CD8-positive, alpha-beta T cell (primary cell): ENCODE measurements at places on chromosomes 2 and 18.

- no peak for DNase-seq
Measured at GRCh38 chr2:178863856-178864620, 56.8 kb upstream of the TTN start.

GRCh38 chr2:10842506-10842905 lies 29.9 kb upstream of the PDIA6 start:
- no peak for DNase-seq

DNA sequence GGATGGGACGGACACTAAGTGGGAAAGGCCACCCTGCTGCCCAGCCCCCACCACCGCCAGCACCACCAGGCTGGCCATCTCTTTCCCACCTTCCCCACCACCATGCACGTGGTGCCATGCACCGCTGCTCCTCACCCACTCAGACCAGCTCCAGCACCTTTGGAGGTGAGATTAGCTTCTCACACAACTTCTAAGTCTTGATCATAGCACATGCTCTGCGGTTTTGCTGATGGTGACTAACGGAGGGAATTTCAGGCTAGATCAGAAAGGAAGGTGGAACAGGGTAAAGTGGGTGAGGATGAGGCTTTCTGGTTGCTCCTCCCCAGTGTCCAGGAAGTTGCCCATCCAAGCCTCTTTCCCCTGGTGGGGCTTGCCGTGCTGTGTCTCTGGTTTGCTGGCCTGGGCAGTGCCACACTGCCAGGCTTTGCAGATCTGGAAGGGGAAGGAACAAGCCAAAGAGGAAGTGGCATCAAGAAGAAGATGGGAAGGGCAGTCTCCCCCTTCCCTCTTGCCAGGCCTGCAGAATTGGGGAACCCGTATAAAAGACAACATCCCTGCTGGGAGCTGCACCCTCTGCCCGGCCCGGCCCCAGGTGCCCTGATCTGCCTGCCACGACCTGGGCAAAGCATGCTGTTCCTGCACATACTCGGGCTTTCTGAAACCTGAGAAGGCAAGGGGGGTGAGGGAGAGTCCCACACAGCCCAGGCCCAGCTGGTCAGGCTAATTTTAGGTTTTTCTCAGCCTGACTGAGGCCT lies 44.3 kb upstream of the CAB39 start:
- no peak for DNase-seq

- DNase-seq: no peak
Measured at GRCh38 chr2:65393743-65394422, 38.5 kb downstream of the SPRED2 start.

DNA sequence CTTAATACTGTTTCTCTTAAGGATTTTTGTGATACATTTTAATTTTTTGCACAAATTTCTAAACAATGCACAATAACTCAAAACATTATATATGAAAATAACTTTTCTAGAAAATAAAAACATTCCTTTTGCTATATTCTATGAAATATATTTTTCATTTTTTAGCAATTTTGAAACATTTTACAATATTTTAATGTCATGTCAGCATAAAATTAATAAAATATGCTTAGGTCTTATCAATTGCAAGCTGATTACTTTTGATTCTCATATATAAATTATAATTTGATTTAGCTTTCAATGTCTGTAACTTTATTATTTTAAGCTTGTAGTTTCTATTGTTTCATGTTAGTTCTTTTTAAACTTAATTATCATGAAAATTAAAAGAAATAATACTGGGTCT lies 898.7 kb downstream of the TMEM182 start:
- no peak for DNase-seq

DNA sequence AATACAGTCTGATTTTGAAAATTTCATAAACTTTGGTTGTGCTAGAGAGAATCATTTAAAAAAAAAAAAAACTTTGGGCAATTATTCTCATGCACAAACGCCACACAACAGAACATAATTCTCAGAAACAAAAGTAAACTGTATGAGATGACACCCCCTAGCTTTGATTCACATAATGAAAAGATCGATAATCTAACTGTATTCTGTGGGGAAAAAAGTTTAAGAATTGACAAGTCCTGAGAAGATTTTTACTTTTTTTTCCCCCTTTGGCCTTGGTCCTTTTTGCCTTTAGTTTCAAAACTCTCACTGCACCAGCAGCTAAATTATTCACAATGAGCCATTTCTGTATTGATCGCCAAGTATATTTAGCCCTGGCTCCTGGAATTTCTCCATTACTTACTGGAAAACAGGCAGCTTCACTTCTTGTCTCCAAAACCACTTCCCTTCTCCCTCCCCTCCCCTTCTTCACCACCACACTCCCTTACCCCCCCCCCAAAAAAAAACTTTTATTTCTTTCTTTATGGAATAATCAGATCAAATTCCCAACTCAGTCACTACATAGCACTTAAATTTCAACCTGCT lies 2.0 kb downstream of the IKZF2 start:
- DNase-seq: no peak

- no peak for DNase-seq
Measured at GRCh38 chr2:95342556-95343320, 45.6 kb downstream of the KCNIP3 start.

- DNase-seq: no peak
Measured at GRCh38 chr18:21826641-21827302, 86.2 kb downstream of the MIB1 start.

- no peak for DNase-seq
Measured at GRCh38 chr2:220664272-220665107, 907.6 kb downstream of the EPHA4 start.

- no peak for DNase-seq
Measured at GRCh38 chr2:105766300-105766866, 21.7 kb downstream of the NCK2 start.

DNA sequence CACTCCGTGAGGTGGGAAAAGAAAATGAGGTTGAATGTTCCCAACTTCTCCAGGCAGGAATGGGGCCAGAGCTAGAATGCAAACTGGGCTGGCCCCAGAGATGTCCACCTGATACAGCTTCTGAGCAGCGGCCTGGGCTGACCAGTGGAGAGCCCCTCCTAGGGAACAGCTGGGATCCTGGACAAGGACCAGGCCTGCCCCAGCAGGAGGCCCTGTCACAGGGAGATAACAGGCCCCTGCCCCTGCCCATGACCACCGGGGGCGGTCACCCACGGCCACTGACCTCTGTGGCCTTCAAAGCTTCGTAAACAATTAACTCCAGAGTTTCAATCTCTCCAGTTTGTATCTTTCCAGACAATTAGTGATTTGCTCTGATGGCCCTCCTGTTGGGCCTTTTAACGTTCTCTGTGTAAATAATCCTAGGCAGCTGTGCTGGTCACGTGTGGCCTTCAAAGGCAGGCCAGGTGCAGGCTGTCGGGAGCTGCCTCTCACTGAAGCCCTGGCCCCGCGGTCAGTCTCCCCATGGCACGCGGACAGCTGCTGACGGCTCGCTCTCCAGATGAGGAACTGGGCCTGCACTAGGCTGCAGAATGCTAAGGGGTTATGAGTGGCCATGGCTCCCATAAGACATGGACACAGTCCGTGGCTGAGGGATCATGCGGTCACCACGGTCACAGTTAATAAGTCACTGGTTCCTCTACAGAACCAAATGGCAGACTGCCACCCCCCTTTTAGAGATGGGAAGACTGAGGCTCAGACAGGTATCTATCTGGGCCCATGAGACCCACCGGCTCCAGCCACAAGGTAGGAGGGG lies 9.2 kb downstream of the HS6ST1 start:
- DNase-seq: no peak

GRCh38 chr18:67145586-67146292 lies 370.8 kb downstream of the DSEL start:
- DNase-seq: no peak

- DNase-seq: no peak
Measured at GRCh38 chr2:47339745-47340541, 63.0 kb upstream of the MSH2 start.

DNA sequence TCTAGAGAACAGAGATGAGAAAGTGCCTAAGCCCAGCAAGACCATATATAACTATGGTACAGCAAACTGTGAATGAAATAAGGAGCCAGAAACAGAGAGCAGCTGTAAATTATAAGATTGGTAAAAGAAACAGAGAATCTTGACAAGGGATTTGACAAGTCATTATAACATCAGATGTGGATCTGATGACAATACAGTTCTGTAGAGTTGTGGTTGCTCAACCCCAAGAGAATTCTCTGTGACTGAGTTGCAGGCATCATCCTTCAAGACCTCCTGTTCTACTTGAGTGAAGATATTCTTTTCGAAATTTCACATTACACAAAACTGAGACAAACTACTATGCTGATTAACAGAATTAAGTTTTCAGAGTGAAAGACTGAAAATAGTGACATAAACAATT lies 343.1 kb upstream of the SLC39A10 start:
- DNase-seq: no peak

DNA sequence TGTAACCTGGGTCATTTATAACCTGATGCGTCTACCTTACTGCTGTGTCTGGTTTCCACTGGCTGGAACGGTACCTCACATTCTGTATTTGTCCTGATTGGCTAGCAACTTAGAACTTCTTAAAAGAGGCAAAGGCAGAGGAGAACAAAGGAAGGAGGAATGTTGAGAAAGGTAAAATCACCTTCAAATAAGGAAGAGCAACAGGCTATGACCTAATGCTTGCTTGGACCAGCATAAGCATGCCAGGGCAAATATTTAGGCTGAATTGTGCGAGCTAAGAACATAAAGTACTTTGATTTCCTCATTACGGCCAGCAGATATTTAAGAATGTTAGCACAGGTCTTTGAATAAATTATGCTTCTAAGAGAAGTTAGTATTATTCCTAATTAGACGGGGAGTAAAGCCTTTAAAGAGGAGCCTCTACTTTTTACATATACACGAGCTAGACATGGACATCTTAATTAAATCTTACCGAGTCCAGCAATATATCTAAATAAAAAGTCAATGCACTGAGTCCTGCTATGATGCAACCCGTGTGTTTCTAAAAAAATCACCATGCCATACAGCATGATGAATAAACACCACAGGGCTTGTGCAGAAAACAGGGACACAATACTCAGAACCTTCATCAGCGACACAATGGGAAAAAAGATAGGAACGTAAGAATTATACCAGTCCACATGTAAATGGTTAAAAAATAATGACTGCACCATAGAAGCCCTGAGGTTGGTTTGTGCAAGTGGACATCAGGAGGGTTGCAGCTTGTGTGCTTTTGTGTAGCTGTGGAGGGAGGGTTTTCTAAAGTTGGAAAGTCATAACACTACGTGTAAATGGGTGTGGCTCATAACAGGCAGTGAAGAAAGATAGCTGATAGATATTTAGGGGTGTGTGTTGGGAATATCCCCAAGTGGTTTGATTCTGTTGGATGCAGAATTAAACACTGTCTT lies 14.2 kb downstream of the SEPTIN2 start:
- DNase-seq: no peak

- no peak for DNase-seq
Measured at GRCh38 chr18:2847317-2848246, 776 bp downstream of the EMILIN2 start.

DNA sequence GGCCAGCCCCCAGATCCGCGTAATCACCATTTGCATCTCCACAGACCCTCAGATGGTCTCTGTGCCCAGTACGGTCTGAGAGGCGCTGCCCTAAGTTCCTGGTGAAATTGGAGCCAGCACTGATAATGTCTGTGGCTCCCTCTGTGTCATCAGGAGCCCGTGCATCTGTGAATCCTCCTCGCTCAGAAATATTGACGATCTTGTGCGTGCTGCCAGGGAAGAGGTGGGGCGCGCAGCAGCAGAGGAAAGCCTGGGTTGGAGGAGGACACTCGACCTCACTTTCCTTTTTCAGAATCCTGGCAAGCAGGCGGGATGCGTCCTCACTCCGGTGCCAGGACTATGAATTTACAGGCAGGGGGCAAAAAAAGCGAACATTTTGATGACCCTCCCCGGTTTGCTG lies 686.1 kb upstream of the SALL3 start:
- no peak for DNase-seq

- no peak for DNase-seq
Measured at GRCh38 chr2:103153580-103154284, 391.9 kb downstream of the TMEM182 start.
